Fibroblast of pulmonary artery (primary cell): ENCODE measurements at places on chromosomes 7 and 10.

DNA sequence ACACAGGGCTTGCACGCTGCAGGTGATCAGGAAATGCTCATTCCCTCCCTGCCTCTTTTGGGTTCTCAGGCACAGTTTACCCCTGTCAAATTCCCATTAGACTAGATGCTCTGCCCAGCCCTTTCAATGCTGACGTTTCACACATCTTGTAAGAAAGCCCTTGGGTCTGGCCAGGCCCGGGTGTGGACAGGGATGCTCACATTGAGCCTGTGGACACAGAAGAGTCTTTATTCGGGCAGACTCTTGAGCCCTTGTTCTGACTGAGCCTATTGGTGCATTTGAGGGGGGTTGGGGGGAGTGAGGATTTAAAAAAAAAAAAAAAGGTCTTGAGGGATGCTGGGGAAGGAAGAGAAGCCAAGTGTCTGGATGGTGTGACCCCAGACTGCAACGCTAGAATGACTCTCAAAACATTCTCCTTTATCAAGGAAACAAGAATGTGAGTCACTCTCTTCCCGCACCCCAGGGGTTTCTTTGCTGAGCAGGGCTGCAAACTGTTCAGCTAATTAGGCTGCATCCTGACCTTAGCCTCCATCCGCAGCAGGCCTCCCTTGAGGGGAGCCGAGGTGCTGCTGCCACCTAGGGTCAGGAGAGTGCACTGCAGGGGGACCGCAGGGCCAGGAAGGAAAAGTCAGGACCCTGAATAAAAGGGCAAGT lies 53.6 kb upstream of the TMEM72 start:
- peak; percentile 85 for DNase-seq

DNA sequence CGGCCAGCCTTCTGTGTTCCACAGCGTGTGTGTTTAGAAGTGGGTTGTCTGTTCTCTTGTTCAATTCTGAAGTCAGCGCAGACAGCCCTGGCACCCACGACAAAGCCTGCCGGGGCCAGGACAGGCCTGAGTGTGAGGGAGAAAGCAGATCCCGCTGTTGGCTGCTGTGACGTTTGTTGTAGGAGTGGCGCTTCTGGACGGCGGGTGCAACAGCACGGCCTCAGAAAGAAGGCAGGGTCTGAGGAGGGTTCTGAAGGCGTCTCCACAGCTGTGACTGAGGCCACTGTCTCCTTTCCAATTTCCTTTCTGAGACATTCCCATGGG lies 76.2 kb downstream of the VIPR2 start:
- DNase-seq, result peak; percentile 2

DNA sequence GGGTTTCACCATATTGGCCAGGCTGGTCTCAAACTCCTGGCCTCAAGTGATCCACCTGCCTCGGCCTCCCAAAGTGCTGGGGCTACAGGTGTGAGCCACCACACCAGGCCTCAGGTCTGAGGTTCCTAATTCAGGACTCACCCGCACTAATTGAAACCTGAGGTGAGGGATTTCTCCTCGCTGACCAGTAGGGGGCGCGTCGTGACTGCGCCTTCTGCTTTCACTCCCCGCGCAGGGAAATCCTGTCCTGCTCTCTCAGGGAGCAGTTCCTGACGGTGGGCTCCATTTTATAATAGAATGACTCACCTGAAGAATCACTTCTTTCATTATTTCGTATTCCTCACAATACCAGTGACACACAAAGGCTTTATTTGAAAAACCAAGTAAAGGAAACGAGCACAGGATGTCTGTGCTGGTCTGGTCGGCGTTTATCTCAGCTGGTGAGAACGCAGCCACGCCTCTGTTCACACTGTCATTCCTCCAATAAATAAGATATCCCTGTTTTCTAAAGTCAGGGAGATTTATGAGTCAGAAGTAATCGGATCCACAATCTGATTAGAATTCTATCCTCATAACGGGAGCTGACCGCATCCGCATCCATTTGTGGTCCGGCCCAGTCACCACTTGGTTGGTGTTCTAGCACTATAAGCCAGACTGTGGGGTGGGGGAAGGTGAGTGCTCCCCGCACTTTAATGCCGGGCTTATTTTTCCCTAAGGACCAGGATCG lies 35.4 kb downstream of the BAG3 start:
- DNase-seq, result peak; percentile 93

GRCh38 chr10:119203006-119203405 lies 4.4 kb upstream of the GRK5 start:
- no peak for DNase-seq

DNA sequence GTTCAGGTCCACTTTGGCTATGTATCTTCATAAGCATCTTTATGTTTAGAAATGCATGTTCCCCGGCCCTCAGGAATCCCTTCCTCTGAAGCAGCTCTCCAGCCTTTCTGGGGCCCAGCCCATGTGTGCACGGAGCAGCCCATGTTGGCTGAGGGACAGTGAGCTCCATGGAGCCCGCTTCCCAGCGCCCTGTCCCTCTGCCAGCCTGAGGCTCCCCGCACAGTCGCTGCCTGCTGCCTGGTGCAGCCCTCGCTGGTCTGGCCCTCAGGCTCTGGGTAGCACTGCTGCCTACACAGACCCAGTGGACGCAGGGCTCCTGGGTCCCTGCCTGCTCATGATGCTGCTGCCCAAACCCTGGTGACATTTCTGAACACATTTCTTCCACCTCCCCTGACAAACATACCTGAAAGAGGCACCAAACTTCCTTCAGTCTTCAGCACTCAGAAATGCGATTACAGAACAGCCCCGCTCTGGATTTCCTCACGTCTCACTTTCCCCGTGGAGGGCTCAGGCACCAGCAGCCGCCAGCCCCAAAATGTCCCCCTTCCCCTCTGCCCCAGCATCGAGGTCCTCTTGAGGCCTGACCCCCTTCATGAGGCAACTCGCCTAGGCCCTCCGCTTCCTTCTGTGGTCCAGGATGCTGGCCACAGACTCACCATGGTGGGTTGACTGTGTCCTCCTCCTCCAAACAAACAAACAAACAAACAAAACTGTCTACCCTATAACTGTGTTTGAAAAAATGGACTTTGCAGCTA lies 5.0 kb upstream of the TCERG1L start:
- no peak for DNase-seq

- no peak for DNase-seq
These were observed 62.2 kb downstream of the CYP51A1 start for GRCh38 chr7:92072121-92072520.

- DNase-seq, result no peak
These were observed 15.7 kb upstream of the ZNF862 start for GRCh38 chr7:149822353-149822943.

GRCh38 chr7:99465421-99465768 lies 572 bp downstream of the ATP5MF start:
- no peak for DNase-seq

GRCh38 chr7:24025094-24025493 lies 258.9 kb upstream of the NPY start:
- DNase-seq, result no peak

GRCh38 chr10:132875435-132875834 lies 66.9 kb downstream of the CFAP46 start:
- DNase-seq, result no peak

GRCh38 chr7:36942955-36943354 lies 218.7 kb upstream of the AOAH start:
- DNase-seq, result no peak

DNA sequence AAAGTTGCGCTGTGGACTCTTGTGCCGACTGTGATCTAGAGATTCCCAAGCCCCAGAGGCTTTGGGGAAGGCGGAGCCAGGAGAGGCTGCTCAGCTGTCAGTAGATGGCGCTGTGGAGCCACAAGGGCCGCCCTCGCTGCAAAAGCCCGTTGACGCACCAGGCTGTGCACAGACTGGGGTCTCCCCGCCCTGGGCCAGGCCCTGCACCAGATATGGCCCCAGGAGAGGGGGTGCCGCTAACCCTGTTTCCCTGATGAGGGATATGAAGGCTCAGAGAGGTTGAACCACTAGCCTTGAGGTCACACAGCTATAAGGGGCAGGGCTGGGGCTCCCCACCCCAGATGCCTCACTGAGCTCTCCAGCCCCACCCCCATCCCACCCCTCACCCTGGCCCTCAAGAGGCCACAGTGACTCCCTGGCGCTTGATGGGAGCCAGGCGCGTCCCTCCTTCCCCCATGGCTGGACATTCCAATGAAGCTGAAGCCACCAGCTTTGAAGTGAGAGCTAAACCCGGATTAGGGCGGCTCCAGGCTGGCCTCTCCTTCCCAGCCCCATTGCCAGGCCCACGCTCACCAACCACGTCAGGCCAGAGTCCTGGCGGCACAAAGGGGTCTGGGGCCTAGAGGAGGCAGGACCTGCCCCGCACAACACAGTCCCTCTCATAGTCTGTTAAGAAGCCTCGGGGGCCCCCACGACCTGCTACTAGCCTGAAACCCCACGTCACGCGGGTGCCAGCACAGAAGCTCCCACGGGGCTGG lies 26.4 kb downstream of the MYL10 start:
- DNase-seq, result peak; percentile 78

- no peak for DNase-seq
These were observed 106.5 kb downstream of the PRLHR start for GRCh38 chr10:118488710-118489497.

GRCh38 chr10:10138685-10139084 lies 879.0 kb upstream of the CELF2 start:
- no peak for DNase-seq

DNA sequence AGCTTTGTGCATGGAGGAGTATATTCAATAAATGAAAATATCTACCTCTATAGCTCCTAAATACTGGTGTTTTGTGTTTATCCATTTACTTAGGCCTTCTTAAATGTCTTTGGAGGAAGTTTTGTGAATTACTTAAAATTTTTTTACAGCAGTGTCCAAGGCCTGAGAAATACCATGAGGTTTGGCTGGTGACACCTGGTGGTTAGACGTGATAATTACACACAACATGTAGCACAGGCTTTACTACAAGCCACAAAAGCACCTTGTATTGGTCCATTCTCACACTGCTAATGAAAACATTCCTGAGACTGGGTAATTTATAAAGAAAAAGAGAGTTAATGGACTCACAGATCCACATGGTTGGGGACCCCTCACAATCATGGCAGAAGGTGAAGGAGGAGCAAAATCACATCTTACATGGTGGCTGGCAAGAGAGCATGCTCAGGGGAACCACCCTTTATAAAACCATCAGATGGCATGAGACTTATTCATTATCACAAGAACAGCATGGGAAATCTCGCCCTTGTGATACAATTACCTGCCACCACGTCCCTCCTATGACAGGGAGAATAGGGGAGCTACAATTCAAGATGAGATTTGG lies 20.6 kb downstream of the HYAL4 start:
- peak; percentile 85 for DNase-seq

- no peak for DNase-seq
These were observed 87.6 kb upstream of the ADARB2 start for GRCh38 chr10:1824928-1825327.

- DNase-seq, result no peak
These were observed 254.3 kb upstream of the GNAI1 start for GRCh38 chr7:79880312-79880711.

DNA sequence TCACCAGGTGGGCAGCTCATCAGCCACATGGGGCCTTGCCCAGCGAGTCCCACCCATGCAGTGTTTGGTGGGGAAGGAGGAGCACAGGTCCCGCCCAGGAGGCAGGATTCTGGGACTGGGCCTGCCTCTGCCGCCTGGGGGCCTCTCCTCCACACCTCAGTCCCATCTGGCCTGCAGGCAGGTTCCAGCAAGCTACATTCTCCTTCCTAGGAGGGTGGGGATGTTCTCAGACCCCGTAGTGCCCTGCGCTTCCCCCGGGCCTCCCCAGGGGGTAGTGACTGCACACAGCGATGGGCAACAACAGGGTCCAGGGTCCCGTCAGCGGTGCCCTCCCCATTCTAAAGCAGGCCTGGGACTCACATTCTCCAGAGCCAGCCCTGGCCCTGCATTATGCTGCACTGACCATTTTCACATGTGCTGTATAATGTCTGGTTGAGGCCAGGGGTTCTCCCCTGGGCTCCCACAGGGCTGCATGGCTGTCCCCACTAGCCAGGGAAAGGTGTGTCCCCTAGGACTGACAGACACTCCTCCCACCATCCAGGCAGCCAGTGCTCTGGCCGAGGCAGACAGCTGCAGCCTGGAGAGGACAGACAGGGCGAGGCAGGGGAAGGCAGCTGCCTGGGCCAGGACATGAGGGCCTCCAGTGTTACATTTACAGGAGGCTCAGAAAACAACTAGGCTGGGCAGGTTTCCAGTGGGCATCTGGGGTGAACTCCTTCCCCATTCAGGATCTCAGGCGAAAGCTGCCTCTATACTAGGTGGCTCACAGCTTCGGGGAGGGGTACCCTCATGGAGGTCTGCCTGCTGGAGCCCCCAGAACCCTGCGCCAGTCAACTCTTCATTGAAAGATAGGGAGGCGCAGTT lies 9.3 kb downstream of the RASGEF1A start:
- DNase-seq, result no peak

- DNase-seq, result no peak
These were observed 297.5 kb downstream of the HTR7 start for GRCh38 chr10:90560331-90560730.
